Glutamatergic neuron (in vitro differentiated cells): ENCODE measurements at places on chromosomes 6 and 20. TPM values are rescaled to one million over a fixed set of nuclear protein-coding genes. Genes with fewer than 3 reads are reported as not detected.

DNA sequence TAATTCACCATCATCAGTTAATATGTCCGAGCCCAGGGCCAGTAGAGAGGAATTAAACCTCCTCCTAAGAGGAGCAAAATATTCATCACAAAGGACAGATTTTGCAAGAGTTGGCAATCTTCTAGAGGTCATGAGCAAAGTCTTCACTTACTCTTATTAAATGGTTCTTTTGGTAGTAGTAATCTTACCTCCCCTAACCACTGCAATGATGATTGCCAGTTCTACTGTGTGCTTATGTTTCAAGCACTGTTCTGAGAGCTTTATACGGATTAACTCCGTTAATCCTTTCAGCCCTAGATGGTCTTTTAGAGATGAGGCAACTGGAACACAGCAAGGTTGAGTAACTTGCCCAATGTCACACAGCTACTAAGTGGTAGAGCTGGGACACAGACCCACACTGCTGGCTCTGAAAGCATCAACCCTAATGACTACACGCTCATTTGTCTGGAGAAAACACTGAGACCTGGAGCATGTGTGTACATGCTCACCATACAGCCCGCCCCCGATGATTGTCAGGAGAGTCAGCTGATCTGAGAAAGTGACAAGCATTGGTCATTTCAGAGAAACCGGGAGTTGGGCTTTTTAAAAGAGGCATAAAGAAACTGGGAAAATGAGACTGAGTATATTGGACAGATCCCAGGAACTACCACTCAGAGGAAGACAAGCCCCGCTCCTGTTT, 276.0 kb downstream of the NRN1 start:
- DNase-seq, result no peak
- no peak overlapping the region for H3K4me3 ChIP-seq
- H3K27ac ChIP-seq, result no peak overlapping the region
- H3K27me3 ChIP-seq, result peaks cover 4% of the 10 kb centered on the region

DNA sequence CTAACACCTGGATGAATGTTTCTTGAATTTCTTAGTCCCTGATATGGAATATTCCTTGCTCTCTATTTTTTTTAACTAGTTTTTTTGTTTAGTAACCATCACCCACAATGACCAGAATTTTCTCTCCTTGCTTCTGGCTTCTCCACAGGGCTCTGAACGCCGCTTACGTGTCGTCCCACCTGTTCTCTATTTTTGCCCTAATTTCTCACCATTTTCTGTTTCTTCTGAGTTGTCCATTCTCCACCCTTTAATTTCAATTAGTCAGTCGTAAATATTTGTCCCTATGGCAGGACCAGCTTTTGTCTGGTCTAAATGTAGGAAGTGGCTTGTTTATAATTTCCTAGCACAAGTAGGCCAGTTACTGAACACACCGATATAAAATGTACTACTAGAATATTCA, 52.3 kb downstream of the PLCB4 start:
- no peak overlapping the region for H3K27ac ChIP-seq
- DNase-seq, result no peak
- H3K4me3 ChIP-seq, result no peak overlapping the region

GRCh38 chr6:166423051-166423745, 40.5 kb upstream of the MPC1 start:
- H3K27me3 ChIP-seq, result no peaks in the 10 kb centered on the region
- H3K4me1 ChIP-seq, result peaks cover 22% of the 10 kb centered on the region
- H3K27ac ChIP-seq, result no peak overlapping the region
- H3K36me3 ChIP-seq, result no peaks in the 10 kb centered on the region
- no peak overlapping the region for H3K4me3 ChIP-seq

DNA sequence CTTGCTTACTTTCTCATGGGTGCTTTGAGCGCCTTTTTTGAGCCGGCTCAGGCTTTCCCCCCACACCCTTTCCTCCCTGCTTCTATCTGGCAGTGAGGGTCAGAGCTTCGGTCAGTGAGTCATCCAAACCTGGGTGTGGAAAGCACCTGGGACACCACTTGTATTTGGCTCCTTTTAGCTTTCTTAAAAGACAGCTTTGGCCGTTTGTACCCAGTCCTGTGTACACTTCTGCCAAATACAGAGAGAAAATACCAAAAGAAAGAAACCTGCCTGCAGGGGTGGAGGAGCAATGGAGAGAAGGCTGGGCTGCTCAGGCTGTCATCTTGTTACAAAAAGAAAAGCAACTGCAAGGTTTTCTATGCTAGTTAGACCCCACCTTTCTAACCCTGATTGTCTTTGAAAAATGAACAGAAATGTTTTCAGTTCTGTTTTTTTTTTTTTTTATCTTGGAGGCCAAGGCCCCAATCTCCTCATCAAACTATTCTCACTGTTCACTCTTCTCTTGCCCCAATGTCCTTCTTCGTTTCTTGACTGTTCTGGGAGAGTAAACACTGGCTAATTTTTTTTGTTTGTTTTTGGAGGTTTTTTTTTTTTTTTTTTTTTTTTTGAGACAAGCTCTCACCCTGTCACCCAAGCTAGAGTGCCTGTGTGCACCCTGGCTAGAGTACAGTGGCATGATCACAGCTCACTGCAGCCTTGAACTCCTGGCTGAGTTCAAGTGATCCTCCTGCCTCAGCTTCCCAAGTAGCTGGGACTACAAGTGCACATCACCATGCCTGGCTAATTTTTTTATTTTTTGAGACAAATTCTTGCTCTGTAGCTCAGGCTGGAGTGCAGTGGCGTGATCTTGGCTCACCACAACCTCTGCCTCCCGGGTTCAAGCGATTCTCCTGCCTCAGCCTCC, 76.4 kb downstream of the SSR1 start:
- H3K4me3 ChIP-seq, result no peak overlapping the region
- H3K27me3 ChIP-seq, result no peaks in the 10 kb centered on the region
- H3K27ac ChIP-seq, result no peak overlapping the region
- no peaks in the 10 kb centered on the region for H3K36me3 ChIP-seq

Gene SAYSD1
- total RNA-seq, result 18.4 TPM

Gene CRIP3
- 0.69 TPM for total RNA-seq

Gene SRSF12
- 12.1 TPM for total RNA-seq
